ENCODE measurements at places on chromosomes 2 and 18. TPM values are rescaled to one million over a fixed set of nuclear protein-coding genes. Genes with fewer than 3 reads are reported as not detected.

Gene ABCB11
- not detected for total RNA-seq

DNA sequence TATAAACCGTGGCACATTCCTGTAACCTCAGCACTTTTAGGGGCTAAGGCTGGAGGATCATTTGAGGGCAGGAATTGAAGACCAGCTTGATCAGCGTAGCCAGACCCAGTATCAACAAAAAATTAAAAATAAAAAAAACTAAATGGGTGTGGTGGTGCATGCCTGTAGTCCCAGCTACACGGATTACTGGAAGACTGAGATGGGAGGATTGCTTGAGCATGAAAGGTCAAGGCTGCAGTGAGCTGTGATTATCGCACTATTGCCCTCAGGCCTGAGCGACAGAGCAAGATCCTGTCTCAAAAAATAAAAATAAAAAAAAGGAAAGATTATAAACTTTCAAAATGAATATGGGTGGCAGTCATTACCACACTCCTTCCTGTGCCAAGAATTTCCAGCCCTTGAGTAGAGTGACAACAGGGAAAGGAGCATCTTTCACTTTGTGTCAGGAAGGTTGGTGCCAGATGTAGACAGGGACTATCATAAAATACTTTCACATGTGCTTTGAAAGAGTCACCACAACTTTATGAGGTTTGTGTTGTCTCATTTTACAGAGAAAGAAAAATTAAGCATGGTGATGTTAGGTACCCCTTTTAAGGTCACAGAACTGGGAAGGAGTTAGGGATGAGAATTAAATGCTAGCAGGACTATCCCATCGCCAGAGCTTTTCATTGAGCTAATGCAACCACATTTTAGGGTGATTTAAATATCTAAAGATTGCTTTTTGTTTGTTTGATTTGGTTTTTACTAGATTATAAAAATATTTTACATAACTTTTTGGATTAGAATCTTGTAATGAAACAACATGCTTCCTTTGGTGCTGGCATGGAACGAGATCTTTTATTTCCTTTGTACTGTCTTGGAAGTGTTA is 1617.4 kb upstream of the ACVR2A start:
- DNase-seq, result no peak

DNA sequence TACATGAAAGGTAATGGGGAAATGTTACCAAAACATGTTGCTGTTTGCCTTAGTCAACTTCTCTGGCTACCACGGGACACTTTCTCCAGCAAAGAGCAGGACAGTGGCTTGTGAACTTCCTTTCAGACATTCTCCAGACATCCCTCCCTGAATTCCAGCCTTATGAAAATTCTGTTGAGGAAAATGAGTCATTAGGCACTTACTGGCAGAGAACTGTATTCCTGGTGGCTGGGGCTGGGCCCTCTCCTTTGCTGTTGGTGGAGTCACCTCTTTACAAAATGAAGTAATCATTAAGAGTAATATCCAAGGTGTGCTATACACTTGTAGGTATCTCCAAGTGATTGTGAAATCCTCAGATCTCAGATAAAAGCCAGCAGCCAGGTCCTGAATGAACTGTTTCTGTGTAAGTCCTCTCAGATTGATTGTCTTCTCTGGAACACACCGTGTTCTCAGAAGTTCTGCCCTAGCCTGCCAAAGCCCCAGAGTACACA is 1.3 kb upstream of the FAP start:
- no peak for DNase-seq

Gene IHH
- total RNA-seq, result 0.19 TPM

DNA sequence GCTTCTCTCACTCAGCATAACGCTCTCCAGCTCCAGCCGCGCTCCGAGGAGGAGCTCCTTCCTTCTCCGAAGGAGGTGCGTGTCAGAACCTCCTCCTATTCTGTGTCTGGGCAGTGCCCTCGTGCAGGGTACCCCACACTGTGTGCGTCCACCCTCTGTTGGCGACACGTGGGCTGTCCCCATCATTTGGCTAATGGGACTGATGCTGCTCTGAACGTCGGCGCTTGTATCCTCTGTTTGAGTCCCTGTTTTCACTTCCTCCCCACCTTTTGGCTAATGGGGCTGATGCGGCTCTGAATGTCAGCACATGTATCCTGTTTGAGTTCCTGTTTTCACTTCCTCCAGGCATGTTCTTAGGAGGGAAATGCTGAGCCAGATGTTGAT is 22.2 kb downstream of the KCNG2 start:
- DNase-seq, result peak; percentile 59

DNA sequence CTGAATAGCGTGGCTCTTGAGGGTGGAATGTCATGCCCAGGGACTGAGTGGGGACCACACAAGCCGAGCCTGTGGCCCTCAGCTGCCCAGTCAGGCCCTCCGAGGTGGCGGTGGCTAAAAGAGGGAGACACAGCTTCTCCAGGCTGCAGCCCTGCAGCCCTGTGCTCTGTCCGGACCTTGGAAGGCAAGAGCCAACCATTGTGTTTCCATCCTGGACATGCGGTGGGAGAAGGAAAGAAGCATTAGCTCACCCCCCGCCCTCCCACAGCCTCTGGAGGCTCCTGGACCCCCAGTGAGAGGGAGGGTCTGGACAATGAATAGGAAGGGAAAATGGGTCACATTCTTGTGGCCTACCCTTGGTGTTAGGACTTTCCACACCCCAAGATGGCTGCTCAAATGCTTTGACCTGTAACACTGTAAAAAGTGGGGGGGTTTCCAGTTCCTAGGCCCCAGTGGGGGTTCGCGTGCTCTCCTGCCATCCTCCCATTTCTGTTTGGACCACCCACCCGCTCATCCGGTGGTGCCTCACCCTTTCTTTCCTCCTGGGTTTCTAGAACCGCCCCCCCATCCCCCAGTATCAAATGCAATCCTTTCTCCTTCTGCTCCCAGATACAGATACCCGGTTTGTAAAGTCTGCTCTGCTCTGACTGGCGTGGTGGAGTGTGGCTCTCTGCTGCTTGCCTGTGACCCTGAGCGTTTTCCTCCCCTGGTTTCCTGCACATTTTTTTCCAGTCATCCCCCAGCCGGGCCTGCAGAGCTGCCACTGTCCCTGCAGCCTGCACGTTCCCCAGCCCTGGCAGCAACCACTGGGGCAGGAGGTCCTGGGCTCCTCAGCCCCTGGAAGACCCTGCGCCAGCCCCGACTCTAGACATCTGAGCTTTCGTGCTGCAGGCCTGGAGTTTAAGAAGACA is 36.3 kb upstream of the SMAD7 start:
- DNase-seq, result peak; percentile 63

GRCh38 chr2:83470928-83471327 is 988.2 kb downstream of the SUCLG1 start:
- no peak for DNase-seq

- DNase-seq, result no peak
Measured at GRCh38 chr2:208541461-208541988, 134.9 kb downstream of the PTH2R start.

DNA sequence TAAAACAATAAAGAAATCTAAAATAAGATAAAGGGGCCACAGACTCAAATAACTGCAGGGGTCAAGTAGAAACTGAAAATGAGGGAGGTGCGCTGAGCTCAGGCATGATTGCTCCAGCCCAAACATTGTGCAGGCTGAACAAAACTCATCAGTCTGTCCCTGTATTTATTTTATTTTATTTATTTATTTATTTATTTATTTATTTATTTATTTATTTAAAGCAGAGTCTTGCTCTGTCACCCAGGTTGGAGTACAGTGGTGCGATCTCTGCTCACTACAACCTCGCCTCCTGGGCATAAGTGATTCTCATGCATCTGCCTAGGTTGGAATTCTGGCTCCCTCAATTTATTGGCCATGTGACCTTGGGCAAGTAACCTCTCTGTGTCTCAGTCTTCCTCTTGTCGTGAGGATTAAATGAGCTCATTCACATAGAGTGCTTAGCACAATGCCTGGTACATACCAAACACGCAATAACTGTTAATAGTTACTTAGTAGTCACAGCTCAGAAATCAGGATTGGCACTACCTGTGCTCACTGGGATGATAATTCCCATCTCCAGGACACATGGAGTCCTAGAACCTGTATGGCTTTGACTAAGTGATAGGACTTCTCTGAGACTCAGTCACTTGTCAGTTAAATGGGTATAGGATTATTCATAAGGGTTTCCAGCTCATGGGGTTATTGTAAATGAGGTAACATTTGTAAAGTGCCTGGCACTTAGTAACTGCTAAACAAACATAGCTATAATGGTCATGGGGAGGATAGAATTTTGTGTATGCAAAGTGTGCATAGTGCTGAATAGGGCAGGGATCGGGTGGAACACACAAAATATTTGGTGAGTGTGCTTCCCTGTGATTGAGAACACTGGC is 6.0 kb downstream of the SPEG start:
- no peak for DNase-seq

- no peak for DNase-seq
Measured at GRCh38 chr2:252001-252602, 11.7 kb downstream of the SH3YL1 start.

DNA sequence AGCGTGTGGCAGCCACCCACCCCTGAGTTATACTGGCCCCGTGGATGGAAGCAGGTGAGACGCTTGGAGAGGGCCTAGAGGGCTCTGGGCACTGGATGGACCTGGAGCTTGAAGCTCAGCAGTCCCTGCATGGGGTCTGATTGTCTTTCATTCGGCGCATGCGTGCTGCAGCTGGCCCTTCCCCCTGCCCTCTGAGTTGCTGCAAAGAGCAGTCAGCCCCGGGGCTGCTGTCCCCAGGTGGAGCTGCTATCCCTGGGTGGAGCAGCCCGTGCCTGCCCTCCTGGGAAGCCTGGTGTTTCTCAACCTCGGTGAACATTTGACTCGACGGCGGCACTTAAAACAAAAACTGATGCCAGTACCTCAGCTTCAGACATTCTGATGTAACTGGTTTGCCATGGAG is 29.6 kb downstream of the IGFBP5 start:
- DNase-seq, result no peak

- DNase-seq, result no peak
Measured at GRCh38 chr2:25233916-25234605, 65.7 kb upstream of the POMC start.

Gene DSG1
- not detected for total RNA-seq

Gene TIMM21
- total RNA-seq, result 23.8 TPM

DNA sequence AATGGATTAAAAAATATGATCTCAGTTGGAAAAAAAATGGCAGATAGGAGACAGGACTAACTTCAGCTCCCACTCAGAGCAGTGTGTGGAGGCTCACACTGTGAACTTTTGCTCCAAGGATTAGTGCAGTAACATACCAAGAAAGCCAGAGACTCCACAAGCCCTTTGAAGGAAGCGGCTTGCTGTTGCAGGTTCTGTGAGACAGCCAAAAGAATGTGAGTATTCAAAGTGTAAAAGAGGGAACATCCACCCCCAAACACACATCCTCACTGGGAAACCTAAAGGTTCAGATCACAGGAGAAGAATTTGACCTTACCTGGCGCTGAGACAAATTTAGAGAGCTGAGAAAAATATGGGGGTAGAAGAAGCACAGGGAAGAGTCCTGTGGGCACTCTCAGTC is 77.5 kb downstream of the FAM171B start:
- DNase-seq, result no peak

DNA sequence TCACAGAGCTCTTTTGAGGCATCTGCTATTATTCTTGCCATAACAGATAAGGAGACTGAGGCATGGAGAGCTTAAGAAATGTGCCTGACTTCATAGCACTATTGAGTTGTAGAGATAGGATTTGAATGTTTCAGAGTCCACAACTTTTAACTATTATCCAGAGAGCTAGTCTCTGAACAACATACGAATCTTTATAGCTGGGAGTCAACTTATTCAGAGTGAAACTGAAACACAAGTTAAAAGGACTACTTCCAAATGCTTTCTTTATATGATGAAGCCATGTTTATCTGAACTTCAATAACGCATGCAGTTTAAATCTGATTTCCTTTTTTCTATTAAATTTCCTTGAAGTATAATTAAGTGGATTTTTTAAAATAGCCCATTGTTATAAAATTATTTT is 268.8 kb downstream of the IKZF2 start:
- DNase-seq, result no peak

GRCh38 chr2:24617424-24617823 is 126.4 kb downstream of the NCOA1 start:
- DNase-seq, result no peak

Gene MC2R
- total RNA-seq, result not detected

DNA sequence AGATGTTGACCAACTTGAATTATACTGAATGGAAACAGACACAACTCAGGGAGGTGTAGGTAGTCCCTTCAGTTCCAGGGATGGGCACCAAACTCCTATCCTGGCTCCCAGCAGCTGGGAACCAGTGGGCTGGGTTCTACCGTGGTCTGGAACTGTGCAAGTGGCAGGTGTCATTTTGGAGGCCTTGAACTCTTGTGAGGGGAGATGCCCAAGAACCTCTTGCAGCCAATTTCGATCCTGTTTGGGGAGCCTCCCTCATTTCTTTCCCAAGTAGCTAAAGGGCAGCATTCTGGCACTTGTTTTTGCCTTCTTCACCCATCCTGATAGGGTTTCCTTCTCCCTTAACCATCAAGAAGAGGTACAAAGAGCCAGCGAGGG is 200.2 kb downstream of the ANKRD30B start:
- no peak for DNase-seq

DNA sequence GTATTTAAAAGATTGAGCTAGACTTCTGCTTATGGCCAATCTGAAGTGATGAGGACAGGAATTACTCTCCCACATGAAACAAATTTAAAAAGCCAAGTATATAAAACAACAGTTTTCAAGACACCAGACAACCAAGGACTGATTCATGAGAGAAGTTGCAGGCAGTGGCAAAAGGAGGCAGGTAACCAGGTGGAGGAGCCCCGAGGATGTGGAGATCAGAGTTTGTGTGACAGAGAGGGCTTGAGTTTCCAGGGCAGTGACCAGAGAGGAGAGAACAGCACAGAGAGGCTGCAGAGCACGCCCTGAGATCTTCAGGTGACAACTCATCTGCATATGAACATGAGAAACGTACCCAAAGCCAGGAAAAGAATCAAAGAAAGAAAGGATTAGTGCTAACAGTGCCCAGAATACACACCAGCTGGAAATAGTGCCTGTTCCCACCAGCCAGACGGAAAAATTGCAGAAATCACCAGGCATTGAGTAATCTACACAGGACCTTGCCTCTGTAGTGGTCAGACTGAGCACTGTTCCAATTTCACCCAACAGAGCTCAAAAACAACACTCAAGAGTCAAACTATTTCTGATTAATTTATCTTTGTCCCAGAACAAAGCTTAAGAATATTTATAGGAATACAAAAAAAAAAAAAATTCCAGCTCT is 173.1 kb downstream of the SEPTIN10 start:
- DNase-seq, result no peak

Gene PID1
- 1.8 TPM for total RNA-seq

DNA sequence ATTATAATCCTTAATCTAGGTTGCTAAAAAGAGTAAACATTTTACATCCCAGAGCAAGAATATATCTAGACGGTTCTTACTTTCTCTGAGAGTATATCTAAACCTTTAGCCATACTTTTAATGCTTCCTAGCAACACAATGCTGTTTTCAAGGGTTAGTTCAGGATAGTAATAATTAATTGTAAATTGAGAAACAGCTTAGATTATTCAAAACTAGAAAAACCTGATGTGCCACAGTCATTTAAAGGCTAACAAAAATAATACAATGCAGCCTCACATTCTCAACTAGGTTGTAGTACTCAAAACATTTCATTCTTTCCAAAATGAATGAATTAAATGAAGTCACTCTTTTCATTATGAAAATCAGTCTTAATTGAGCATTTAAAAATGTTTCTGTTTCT is 103.2 kb upstream of the OTX1 start:
- DNase-seq, result no peak

GRCh38 chr2:224813578-224813977 is 97.4 kb upstream of the CCDC195 start:
- DNase-seq, result no peak
